ENCODE measurements at places on chromosomes 1 and 21.
A peak's percentile ranks its signal among the peaks of the same experiment; 100 is the strongest.

- DNase-seq = peak; percentile 36
Observed at GRCh38 chr1:179599623-179600249, 8.1 kb downstream of the TDRD5 start.

GRCh38 chr1:109620401-109620791, 759 bp downstream of the AMPD2 start:
- peak; percentile 39 for DNase-seq

DNA sequence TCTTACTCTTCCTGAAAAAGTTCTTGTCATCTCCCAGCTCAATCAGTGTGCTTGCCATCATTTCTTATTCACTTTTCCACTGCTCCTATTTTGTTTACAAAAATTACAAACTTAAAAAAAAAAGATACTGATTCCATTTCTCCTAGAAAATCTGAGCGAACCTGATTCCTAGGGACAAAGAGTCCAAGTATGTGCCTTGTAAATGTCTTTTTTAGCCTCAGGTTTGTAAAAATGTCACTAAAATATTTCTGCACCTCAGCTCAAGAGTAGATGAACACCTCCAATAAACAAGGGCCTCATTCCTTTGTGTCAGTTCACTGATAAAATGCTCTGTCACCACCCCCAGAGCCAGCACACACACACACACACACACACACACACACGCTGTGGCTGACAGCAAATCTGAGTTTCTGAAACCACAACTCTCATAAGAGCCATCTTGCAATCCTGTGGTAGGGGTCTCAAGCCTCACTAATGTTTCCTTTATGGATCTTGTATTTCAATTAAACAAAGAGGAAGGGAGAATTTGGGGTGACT, 299.2 kb downstream of the PBX1 start:
- DNase-seq = no peak

DNA sequence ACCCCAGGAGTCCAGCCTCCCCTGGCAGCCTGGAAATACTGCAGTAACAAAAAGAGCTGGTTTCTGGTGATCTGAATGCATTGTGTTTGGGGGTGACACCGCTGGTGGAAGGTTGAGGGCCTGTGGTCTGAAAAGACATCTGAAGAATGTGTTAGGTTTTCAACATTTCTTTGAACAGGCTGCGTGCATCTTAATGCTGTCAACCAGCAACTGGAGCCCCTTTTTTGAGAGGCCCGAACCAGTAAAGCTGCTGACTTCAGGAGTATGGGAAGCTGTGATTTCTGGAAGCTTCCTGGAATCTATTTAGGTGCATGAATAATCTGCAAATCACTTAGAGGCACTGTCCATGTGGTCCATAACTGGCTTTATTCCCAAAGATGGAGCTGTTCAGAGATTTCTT, 17.0 kb downstream of the ATP5PO start:
- no peak for DNase-seq

DNA sequence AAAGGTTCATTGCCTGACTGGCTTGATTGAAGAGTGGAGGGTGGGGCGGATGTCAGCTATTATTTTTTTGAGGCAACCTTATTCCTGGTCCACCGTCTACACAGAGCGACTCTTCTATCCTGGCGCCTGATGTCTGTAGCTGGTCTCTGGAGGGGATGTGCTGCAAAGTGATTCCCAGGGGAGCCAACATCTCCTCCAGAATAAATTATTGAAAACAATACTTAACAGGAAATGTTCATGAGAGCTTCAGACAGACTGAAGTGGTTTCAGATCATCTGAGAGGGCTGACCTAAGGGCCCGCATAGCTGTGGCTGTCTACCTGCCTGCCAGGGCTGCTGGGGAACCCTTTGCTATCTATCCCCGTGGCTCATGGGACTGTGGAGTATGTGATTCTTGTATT, 66.7 kb downstream of the TEX35 start:
- DNase-seq = no peak

DNA sequence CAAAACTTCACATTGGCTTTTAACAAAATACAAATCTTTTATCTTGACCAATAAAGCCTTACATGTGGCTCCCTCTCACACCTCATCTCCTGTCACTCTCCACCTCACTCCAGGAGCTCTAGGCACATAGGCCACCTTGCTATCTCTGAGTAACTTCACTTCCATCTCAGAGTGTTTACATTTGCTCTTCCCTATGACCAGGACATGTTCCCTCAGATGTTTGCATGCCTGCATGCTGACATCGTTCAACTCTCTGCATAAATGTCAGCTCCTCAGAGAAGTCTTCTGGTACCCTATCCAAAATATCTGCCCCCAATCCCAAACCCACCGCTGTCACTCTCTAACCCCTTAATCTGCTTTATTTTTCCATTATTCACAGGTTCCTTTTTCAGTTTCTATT, 110.9 kb downstream of the TOMM20 start:
- no peak for DNase-seq

DNA sequence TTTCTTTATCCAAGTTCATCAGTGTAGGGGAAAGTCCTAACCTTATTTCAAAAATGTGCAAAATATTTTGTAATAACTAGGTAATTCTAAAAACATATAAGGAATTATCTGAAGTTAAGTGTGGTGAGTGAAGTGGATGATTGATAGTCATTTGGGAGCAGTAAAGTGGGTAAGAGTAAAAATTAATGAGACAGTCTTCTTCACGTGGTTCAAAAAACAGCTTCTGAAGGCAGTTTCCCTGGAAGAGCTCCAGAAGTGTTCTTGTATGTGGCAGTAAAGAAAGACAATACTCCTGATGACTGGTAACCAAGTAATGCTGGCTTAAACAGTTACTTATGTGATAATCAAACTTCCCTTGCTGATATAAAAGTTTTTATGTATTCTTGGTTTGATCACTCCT, 50.3 kb downstream of the LEPR start:
- DNase-seq = no peak

- DNase-seq = peak; percentile 1
Observed at GRCh38 chr1:71303617-71304041, 222.8 kb upstream of the ZRANB2 start.

DNA sequence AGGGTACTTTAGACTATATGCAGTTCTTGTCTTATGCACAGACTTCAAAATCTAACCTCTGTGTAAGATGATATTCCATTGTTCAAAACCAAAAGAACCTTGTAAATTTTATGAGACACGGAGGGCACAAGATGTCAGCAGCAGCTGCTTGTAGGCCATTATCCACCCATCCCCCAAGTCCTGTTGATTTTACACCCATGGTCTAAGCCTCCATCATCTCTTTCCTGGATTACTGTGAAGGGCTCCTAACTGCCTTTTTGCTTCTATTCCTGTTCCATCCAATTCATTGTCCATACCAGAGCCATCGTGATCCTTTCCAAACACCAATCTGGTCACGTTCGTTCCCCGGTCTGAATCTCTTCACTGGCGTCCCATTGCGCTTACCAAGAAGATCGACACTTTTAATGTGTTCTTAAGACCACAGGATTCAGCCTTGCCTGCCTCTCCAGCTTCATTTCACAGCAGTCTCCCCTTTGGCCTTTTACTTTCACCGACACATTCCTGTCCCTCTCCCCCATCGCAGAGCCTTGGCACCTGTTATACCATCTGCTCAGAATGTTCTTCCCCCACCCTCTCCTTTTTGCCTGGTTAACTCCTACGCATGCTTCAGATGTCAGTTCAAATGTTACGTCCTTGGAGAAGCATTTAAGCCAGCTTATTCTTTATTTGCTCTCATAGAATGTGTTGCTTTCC, 107.3 kb upstream of the POU3F1 start:
- DNase-seq = no peak

GRCh38 chr1:40344597-40344996, 27.5 kb upstream of the COL9A2 start:
- DNase-seq = peak; percentile 83

DNA sequence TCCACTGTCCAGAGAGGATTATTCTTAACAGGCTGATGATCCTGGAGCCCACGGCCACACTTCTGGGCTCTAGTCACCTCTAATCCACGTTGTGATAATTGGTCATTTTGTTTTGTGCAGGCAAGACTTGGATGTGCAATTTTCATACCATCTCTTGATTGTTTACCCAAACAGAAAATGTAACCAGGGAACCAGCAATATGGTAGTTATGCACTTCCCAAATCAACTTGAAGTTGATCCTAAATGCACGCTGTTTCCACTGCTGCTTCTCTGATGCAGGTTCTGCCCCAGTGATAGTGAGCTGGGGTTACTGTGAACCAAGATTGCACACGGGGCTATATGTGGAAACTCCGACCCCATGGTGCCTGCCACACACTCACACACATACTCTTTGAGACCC, 14.7 kb upstream of the KCNJ15 start:
- peak; percentile 66 for DNase-seq

DNA sequence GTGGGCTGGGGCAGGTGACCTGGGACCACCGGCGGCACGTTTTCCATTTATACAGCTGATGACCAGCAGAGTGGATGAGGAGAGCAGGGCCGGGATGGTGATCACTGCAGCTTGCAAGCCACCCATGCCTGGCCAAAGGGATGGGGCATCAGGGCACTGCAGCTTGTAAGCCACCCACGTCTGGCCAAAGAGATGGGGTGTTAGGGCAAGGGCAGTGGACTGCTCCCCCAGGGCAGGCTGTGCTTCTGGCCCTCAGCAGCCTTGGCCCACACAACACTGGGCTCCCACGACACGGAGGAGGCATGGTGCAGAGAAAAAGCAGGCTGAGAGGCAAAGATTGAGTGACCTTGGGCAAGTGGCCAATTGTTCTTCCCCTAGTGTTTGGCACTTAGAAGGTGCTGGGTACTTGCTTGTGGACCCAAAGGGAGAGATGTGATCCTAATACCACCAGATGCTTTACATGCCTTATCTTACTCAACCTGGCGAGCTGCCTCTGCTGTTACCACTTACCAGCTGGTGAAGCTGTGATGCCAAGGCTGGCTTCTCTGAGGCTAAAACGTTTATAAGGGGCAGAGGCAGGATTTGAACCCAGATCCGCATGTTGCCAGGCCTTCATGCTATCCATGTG, 48.3 kb downstream of the TRIM62 start:
- DNase-seq = no peak

DNA sequence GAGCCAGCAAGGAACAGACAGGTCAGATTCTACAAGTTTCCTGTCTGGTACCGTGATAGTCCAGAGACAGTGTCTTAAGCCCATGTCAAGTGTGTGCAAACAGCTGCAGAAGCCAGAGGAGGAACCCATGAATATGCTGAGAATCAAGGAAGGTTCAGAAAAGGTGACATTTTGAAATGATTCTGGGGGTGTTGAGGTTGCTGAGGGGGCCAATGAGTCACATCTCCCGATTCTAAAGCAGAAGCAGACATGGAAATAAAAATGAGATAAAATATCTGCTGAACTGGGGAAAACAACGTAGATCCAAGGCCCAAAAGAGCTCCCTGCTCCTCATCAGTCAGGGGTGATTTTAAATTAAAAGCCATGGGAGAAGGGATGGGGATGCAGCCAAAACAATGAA, 15.8 kb upstream of the SYT6 start:
- DNase-seq = no peak

GRCh38 chr1:210231846-210232510, 618 bp upstream of the SERTAD4 start:
- DNase-seq = no peak

DNA sequence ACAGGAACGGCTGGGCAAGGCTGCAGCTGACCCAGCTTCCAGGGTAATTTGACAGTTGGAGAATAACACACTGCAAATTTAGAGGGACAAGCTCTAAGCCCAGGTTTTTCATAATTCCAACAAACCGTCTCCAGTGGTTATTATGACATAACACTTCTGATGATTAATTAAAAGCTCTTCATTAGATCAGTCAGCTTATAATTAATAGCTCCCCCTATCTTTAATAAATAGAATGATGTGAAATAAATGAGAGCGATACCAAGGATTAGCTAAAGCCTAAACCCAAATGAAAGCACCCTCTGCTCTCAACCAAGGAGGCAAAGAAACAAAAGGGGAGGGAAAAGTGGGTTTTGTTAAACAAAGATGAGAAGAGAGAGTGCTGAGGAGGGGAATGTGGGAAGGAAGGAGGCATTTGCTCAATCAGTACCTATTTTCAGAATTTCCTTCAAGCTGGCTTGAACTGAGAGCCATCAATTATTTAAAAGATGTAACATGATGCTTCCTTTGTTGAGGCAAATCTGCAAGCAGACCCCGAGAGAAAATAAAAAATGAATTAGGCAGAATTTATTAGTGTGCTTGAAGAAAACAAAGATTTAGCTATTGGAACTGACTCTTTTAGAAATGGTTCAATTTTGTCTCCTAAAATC, 221.8 kb upstream of the ESRRG start:
- DNase-seq = no peak

DNA sequence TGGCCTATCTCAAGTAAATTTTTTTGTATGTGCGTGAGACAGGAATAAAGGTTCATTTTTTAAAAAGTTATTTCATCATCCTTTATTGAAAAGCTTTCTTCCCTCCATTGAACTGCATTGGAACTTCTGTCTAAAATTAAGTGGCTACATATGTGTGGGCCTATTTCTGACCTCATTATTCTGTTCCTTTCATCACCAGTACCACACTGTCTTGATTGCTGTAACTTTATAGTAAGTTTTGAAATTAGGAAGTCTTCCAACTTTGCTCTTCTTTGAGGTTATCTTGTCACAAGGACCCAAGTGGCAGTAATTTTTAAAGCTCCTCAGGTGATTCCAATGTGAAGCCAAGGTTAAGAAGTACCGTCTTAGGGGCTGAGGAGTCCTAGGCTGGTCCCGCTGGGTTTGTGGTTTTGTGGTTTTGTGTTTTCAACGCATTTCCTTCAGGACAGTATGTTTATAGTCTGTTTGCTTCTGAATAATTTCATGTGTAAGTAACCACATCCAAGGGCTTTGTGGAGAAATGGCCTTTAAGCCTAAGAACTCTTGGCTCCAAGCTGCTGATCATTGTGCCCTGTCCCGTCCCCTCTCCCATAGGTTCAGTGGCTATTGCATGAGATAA, 12.4 kb upstream of the SCAF4 start:
- peak; percentile 9 for DNase-seq

DNA sequence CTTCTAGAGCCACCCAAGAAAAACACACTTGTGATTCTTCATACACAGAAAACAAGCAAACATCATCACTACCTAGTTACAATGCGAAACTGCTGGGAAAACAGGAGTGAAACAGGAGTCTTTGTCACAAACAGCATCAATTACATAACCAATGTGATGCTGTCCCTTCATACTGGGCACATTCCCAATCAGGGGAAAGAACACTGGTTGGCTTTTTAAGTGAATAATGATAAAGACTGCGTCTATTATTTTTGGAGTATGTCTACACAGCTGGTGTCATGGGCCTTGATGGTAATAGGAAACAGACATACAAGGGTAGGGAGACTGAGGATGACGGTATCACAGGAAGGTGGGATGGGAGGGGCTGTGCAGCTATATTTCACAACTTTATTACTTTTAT, 43.3 kb downstream of the SIPA1L2 start:
- DNase-seq = no peak
